Urinary bladder (tissue), 4 donors: ENCODE measurements at places on chromosomes 2 and 18. TPM values are rescaled to one million over a fixed set of nuclear protein-coding genes. Genes with fewer than 3 reads are reported as not detected.

The CPS1 gene
- polyA plus RNA-seq = 0.98 TPM

The VSNL1 gene
- 1.1 TPM for polyA plus RNA-seq

The TMEM169 gene
- 0.65 TPM for polyA plus RNA-seq

The SEPTIN10 gene
- 90.2 TPM for polyA plus RNA-seq

The CDK15 gene
- 1.6 TPM for polyA plus RNA-seq

The GNAL gene
- 19.7 TPM for polyA plus RNA-seq

The LYG2 gene
- not detected for polyA plus RNA-seq

The EVX2 gene
- 0.05 TPM for polyA plus RNA-seq

The SETBP1 gene
- 12.6 TPM for polyA plus RNA-seq

The NYAP2 gene
- 0.01 TPM for polyA plus RNA-seq

The DNER gene
- 2.9 TPM for polyA plus RNA-seq

The COL4A3 gene
- polyA plus RNA-seq = 1.4 TPM

The EMX1 gene
- not detected for polyA plus RNA-seq

The CIAO1 gene
- polyA plus RNA-seq = 60.3 TPM

The PLCL1 gene
- 6.0 TPM for polyA plus RNA-seq

The LPIN2 gene
- polyA plus RNA-seq = 17.6 TPM

The TDRD15 gene
- not detected for polyA plus RNA-seq

The PEX13 gene
- polyA plus RNA-seq = 12.9 TPM

The TCF23 gene
- 0.08 TPM for polyA plus RNA-seq

The IL36B gene
- not detected for polyA plus RNA-seq

The ZC3H8 gene
- polyA plus RNA-seq = 5.4 TPM

The HOXD8 gene
- polyA plus RNA-seq = 7.0 TPM

The C2orf92 gene
- polyA plus RNA-seq = 1.7 TPM

The SERPINB13 gene
- polyA plus RNA-seq = not detected

The SUMO1 gene
- 72.7 TPM for polyA plus RNA-seq
